Gastroesophageal sphincter (tissue), 4 donors: ENCODE measurements at places on chromosomes 6 and 20. TPM values are rescaled to one million over a fixed set of nuclear protein-coding genes. Genes with fewer than 3 reads are reported as not detected.

DNA sequence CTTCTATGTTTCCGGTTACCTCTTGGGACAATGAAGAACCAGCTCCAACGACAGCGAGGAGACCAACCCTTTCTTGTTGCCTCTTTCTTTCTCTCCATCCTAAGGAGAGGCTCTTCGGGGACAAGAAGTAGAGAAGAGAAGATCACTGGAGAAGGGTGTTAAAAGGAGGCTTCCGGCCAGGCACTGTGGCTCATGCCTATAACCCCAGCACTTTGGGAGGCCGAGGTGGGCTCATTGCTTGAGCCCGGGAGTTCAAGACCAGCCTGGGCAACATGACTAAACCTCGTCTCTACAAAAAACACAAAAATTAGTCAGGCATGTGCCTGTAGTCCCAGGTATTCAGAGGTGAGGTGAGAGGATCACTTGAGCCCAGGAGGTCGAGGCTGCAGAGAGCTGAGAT, 90.8 kb upstream of the TNFAIP3 start:
- no peak for ATAC-seq

DNA sequence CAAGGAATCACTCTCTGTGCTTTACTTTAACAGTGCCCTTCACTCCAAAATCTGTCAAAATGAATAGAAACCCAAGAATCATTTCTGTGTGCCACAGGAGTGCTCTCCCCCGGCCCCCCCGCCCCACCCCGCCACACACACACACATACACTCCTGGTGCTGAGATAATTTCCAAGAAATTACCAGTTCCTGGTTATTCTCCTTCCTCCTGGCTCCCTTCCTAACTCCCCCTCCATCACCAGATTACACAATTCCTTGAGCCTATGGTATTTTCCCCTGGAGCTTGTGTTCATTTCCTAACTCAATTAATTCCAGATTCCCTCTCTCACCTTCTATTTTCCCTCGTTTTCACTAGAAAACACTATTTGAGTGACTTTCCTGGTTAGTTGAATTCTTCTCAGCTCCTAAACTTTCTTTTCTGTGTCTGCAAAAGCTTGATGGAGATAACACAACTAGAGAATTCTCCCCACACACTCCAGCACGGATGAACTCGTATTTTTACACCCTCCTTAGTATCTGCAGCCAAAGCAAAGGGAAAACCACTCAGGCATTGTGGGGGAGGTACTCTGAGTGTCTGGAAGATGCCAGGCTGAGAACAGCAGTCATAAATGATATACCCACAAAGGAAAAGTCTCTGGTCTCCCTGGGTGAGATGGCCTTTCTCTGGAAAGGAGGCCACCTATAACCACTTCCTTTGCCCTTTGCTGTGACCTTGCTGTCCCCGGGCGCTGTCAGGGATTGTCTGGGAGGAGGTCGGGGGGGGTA, 1.9 kb upstream of the SLC24A3 start:
- peak; percentile 26 for ATAC-seq

DNA sequence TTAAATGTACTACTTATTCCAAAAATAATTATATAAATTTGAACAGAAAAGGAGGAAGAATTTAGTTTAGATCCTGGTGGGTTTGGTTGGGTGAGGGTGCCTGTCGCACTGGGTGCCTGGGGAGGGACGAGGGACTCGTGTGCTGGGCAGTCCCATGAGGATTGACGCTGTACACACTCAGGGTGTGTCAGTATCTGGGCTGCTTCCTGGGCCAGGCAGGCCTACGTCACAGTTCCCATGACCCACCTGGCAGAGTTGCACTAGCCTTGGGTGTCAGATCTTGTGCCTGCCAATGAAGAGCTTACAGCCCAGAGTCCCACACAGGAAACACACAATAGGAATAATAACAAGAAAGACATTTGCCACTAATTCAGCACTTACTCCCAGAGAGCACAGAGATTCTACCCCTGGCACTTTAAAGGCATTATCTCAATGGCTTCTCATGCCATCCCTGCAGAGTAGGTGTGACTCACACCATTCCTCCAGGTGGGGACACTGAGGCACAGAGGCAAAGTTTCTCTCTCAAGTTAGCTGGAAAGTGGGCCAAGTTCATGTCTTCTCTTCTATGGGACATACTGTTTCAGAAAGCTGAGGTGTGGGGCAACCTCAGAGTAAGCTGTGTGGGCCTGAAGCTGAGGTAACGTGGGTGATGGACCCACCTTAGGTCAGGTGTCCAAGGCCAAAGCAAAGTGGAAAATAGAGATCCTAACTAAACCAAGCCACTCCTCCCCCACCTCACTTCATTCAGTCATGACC, 1.3 kb upstream of the SDCBP2 start:
- ATAC-seq: peak; percentile 44

DNA sequence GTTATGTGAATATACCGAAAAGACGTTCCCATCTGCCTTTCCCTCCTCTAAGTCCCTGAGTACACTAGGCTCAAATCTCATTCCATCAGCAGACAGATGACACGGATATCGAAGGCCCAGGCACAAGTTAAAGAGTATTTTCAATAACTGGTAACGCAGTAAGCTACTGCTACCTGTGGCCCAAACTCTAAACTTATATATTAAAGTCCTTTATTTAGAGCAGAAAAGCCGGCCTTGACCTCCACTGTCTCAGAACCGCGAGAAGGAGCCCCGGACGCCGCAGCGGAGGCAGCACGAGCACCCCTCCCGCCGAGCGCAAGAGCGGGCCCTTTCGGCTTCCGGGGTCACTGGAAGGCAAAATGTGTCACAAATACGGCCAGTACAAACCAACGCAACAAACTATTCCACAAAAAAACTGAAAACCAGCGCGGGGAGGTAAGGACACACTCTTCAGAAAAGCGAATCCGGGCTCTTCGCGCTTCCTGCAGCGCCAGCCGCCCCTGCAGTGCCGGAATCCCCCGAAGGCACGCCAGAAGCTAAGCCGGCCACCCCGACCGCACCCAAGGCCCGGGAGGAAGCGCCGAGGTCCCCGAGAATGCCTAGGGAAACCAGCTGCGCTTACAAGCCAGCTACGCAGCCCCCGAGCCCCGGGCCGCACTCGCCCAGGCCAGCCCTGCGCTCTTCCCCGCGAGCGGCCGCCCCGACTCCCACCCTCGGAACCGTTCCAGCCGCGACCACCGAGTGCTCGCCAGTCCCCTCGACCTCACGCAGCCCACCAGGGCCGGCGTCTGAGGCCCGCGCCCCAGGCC, 681 bp downstream of the DIDO1 start:
- ATAC-seq: no peak

GRCh38 chr6:53469163-53469562, 75.7 kb downstream of the GCLC start:
- ATAC-seq: no peak

- ATAC-seq: peak; percentile 66
These were observed 43.9 kb downstream of the PLCB4 start for GRCh38 chr20:9112541-9113515.

DNA sequence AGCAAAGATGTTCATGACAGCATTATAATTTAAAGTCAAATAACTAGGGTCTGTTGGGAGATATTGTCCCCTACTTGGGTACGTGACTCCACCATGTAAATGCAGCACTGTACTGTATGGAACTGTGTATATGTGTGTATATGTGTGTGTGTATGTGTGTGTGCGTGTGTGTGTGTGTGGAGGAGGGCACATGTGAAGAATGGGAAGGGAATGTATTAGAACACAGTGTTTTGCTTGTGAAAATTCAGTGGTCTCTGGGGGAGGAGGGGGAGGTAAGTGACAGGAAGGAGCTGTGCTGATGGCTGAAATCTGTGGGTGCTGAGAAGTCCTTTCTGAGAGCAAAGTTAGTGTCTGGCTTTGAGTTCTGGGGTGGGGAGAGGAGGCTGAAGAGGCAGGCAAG, 23.9 kb upstream of the VEGFA start:
- no peak for ATAC-seq

Gene IYD
- not detected for total RNA-seq

DNA sequence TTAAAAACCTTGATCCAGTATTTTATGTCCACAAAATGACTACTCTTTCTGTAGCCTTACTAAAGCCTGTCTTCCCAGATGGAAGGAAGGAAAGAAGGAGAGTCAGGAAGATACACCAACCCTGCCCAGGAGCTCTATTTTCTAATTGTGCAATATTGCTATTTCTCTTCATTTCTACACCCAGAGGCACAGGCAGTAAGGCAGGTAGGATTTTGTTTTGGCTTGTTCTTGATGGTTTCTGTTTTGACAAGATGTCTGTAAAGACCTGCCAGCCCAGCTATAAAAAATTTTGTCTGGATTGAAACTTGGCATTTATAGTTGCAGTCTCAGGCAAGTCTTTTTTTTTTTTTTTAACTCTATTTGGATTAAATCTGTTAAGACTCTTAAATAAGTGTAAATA, 587.5 kb upstream of the ARID1B start:
- no peak for ATAC-seq

Gene HLA-B
- 867 TPM for total RNA-seq
